Sigmoid colon (tissue), 7 donors: ENCODE measurements at places on chromosomes 2 and 18. TPM values are rescaled to one million over a fixed set of nuclear protein-coding genes. Genes with fewer than 3 reads are reported as not detected.
A peak's percentile ranks its signal among the peaks of the same experiment; 100 is the strongest.

DNA sequence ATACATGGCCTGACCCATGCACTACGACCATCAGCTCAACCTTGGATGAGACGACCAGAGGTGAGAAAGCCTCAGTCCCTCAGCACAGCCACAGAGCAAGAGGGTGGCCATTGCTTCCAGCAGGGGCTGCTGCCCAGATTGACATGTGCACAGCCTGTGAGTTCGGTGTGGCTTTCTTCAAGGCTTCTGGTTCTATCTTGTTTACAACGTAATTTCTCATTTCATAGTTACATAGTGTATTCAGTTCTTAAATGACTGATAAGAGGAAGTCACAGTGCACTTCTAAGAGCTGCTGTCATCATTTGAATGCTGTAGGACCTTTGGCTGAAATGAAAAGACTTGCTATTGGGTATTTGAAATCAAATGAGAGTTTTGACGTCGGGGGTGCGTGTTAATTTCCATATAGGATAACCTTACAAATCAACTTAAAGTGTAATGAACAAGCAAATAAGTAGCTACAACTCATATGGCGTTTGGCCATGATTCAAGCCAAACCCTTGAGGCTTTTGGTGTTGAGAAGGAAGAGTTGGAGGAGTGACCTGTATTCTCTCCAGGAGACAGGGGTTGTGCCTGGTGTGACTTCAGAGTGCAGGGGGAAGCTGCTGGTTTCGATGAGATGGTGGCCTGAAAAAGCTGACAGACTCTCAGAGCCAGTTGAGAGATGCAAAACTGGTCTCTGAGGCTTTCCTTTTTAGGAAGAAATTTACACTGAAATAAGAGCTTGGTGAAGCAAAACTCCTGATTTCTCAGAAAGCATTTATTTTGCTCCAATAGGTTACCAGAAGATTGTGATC lies 51.0 kb downstream of the TSHZ1 start:
- no peak overlapping the region for H3K27ac ChIP-seq
- H3K4me3 ChIP-seq: no peak overlapping the region
- H3K36me3 ChIP-seq: no peaks in the 10 kb centered on the region
- no peak for DNase-seq
- peaks cover 29% of the 10 kb centered on the region for H3K4me1 ChIP-seq

DNA sequence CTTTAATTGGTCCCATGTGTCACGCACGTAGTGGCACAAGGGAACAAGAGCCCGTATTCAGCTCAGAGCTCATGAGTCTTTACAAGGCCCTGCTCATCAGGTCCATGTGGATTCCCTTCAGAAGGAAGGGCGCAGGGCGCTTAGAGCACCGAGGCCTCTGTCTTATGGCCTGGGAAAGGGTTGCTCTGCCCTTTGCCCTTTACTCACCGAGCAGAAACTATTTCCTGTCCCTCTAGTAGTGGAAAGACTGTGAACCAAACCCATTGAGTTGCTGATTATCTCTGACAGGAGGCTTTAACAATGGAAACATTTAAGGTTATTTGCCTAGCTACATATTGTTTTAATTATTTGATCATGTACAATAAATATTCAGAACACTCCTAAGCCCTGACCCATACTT lies 102.0 kb upstream of the ACAA2 start:
- no peaks in the 10 kb centered on the region for H3K4me1 ChIP-seq
- H3K36me3 ChIP-seq: no peaks in the 10 kb centered on the region
- no peak overlapping the region for H3K4me3 ChIP-seq
- no peak overlapping the region for H3K27ac ChIP-seq
- no peaks in the 10 kb centered on the region for H3K27me3 ChIP-seq

DNA sequence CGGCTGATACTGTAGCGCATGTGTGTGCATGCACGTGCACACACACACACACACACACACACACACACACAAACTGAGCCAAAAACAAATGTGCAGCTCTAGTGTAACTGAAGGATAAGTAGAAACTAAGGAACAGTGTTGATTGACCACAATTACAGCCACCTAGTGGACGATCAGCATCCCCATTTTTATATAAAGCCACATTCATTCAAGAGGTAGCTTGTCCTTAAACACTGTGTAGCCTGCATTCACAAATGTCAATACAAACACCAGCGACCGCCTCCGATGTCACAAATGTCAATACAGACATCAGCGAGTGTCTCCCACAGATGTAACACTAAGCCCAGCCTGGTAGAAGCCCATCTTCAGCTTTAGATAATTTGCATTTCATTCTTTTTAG lies 167.4 kb downstream of the PTGR3 start:
- H3K27ac ChIP-seq: no peak overlapping the region
- no peaks in the 10 kb centered on the region for H3K4me1 ChIP-seq
- H3K36me3 ChIP-seq: no peaks in the 10 kb centered on the region
- no peaks in the 10 kb centered on the region for H3K27me3 ChIP-seq
- no peak overlapping the region for H3K4me3 ChIP-seq
- DNase-seq: no peak

DNA sequence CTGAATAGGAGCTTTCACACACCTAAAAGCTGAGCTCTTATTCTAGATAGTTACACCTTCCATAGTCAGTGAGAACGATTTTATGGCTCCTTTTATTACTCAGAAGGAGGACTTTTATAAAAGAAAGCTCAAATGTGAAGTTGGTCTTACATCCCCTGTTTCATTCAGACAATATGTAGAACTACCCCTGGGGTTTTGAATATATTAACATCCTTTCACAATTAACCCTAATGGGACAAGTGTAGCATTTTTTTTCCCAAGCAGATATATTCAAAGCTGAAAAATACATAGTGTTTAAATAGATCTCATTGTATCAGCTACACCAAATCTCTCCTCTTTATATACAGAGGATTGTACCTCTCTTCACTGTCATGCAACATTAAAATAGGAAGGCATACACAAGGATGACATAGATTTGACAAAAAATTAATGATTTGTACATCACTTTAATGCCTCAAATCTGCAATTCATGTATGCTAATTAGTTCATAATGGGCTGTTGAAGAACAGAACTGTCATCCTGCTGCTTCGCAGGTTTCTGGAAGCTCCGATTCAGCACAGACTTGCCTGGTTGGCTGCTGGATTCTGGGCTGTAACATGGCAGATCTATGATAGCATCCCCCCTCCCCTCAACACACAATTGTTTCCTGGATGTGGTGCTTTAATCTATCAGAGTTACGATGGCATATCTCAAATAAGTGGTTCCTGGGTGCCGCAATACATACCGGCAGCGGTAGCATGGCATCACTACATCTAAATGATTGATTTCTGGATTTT lies 129.7 kb upstream of the PARD3B start:
- H3K36me3 ChIP-seq: no peaks in the 10 kb centered on the region
- no peak for DNase-seq
- no peaks in the 10 kb centered on the region for H3K4me1 ChIP-seq
- H3K27me3 ChIP-seq: no peaks in the 10 kb centered on the region
- H3K27ac ChIP-seq: no peak overlapping the region

- no peaks in the 10 kb centered on the region for H3K4me1 ChIP-seq
- H3K4me3 ChIP-seq: peak overlapping the region; percentile 46
- no peaks in the 10 kb centered on the region for H3K36me3 ChIP-seq
- peak; percentile 92 for DNase-seq
- peak overlapping the region; percentile 90 for H3K27ac ChIP-seq
- no peaks in the 10 kb centered on the region for H3K27me3 ChIP-seq
These were observed 9.0 kb downstream of the SERTAD2 start for GRCh38 chr2:64644458-64645382.

Gene RFX8
- polyA plus RNA-seq: 0.12 TPM
